NCI-H187 (cell line): ENCODE measurements at places on chromosomes 7 and 10.

DNA sequence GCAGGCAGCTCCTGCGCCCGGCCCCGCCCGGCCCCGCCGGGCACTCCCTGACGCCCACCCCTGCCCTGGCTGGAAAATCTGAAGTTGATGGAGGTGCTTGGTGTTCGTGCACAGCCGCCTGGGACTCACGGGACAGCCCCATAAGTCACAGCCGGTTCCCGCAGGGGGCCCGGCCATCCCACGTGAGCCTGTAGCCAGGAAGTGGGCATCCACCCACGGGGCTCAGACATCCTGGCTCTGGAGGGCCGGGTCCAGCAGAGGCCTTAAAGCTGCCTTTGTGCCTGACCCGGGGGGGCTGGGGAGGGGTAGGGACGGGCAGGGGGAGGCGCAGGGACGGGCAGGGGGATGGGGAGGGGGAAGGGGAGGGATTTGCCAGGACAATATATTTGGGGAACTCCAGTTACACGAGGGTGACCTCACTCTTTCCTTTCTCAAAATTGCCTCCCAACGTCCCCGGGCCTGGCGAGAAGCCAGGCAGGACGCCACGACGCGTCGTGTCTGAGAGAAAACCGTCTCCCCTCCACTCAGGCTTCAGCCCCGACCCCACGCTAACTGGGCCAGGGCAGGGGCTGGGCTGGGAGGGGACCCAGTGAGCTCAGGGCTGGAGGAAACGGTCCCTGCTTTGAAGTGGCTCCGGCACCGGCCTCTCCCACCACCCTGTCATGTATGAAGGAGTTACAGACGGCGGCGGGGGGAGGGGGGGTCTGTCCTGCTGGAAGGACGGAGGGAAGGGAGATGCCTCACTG, 82.1 kb upstream of the PDGFA start:
- DNase-seq = no peak

- DNase-seq = no peak
These were observed 2.1 kb downstream of the NOS3 start for GRCh38 chr7:150992833-150993302.

GRCh38 chr7:121101621-121102020, 113.1 kb downstream of the CPED1 start:
- DNase-seq = no peak

GRCh38 chr10:124704428-124705380, 39.5 kb downstream of the FAM53B start:
- no peak for DNase-seq

- DNase-seq = no peak
These were observed 16.8 kb downstream of the RASGEF1A start for GRCh38 chr10:43249962-43250614.

DNA sequence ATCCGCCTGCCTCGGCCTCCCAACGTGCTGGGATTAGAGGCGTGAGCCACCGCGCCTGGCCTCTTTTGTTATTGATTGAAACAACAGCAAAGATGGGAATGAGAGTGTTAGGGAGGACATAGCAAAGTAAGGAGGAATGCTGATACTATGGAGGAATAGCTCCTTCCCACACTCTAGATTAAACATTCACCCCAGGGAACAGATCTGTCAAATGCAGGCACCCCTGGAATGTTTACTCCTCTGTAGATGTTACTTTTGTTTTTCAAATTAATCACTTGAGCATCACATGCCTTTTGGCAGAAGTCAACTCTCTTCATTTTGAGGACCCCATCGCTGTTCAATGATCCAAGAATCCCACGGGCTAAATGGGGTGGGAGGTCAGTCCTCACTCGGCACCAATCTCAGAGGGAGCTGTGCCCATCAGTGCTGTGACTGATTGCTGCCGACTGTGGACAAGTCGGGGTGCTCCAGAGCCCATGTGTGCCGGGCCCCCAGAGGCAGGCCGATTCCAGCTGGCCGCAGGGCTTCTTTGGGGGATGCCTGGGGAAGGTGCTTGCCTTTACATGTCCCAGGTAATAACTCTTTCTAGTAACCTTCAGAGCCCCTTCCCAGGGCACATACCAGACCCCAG, 10.2 kb upstream of the COBL start:
- DNase-seq = no peak

- DNase-seq = no peak
These were observed 87.1 kb downstream of the NRP1 start for GRCh38 chr10:33247221-33247922.

DNA sequence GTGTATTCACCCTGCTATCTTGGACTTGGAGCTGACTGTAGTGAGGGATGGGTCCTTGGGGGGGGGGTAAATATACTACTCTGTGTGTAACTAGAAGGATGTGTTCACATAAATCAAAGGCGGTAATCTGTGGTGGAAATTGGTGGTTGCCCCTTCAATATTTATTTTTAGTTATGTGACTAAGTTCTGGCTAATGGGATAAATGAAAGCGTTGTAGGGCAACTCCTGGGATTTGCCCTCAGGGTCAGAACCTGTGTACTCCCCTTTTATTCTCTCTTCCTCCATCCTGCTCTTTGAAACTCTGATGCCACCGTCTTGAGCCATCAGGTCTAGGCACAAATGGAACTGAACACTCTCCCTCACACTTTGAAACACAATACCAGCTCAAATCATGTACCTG, 24.3 kb upstream of the ST7 start:
- no peak for DNase-seq

- no peak for DNase-seq
These were observed 122.8 kb downstream of the PRLHR start for GRCh38 chr10:118472415-118473304.

DNA sequence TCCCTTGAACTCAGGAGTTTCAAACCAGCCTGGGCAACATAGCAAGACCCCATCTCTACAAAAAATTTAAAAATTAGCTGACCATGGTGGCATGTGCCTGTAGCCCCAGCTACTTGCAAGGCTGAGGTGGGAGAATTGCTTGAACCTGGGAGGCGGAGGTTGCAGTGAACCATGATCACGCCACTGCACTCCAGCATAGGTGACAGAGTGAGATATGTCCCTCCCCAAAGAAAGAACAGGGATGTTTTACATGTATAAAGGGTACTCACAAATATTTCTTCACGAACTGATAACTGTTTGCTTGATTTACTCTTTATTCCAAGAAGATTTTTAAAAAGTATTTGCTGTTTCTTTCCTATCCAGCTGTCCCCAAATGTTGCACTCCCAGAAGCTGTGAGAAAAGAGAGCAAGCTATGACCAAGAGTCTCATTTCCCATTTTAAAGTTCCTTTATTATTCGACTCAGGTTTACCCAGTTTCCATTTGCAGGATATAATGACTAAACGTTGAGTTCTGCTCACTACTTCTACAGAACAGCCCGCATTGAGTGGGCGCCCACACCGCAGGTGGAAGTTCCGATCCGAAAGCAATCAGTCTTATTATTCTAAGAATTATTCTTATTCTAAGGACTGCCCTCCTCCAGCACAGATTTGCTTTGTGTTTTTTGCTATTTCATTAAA, 90.7 kb downstream of the APBB1IP start:
- DNase-seq = no peak

GRCh38 chr7:30201161-30201666, 66.4 kb downstream of the MTURN start:
- DNase-seq = no peak

GRCh38 chr7:42039921-42040320, 197.1 kb downstream of the GLI3 start:
- DNase-seq = no peak

DNA sequence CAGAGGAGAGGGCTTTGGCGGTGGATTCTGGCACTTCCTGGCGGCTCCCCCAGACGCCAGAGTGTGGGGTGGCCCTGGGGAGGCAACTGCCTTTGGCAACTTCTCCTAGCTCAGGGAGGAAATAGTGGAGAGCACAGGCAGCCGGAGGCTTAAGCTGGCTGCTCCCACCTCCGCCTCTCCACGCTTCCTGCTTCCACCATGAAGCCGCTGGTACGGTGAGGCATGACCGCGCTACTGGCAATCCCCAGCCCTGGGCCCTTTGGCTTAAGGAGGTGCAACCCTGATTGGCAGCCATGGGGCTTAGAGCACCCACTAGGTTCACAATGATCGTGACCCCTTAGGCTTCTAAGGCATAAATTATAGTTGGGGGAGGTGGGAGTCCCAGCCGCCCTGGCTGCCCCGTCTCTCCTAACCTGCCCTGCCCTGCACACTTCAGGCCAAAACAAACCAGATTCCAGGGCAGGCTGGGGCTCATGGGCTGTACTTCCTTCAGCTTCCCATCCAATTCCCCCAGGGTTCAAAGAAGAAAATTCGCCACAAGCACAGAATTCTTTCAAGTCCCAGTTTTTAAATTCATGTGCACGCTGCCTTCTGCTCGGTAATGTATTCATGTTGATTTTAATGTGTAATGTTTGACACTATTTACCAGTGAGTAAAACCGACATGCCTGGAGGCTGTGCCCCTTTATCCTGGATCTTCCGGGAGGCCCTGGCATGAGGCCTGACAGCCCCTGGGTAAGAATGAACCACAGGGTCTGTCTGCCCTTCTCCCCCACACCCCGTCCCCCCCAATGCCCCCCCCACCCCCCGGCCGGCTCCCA, 90.7 kb upstream of the LRRC4 start:
- no peak for DNase-seq

- no peak for DNase-seq
These were observed 13.8 kb upstream of the C10orf67 start for GRCh38 chr10:23358357-23358756.

- DNase-seq = no peak
These were observed 64.0 kb downstream of the CTBP2 start for GRCh38 chr10:125096371-125096770.

DNA sequence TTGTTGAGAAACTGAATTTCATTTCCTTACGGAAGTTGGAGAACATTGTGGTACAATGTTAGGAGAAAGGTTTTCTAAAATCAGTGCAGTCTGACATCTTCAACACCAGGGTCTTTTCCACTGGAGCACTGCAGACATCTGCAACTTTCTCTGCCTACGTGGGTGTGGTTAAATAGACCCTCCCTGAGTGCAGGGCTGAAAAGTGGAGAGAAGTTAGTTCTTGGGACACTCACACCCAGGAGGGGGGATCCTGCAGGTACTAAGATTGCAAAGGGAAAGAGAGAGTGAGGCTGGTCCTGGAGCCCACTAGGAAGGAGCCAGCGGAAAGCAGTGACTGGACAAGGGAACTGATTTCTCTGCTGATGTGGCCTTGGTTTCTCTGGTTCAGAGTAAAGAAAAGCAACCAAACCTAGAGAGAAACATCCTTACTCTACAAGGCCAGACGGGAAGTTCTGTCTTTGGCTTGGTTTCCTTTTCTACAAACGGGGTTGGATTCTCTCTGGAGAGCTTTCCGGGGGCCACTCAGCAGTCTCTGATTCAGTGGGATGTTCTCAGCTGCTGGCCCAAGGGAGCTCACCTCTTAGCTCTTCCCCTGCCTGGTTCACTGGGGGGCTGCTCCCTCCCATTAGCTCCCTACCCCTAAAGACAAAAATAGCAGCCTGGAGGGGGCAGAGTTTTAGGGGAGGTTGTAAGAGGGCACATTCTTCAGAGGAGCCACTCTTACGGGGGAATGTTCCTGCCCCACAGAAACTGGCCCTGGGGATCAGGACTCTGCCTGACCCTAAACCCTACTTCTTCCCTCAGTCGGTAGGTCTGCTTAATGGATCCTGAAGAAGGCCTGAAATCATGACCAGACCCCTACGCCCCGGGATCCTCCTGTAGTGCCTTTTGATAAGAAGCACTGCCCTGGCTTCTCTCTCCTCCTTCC, 2.7 kb downstream of the UPP1 start:
- no peak for DNase-seq

DNA sequence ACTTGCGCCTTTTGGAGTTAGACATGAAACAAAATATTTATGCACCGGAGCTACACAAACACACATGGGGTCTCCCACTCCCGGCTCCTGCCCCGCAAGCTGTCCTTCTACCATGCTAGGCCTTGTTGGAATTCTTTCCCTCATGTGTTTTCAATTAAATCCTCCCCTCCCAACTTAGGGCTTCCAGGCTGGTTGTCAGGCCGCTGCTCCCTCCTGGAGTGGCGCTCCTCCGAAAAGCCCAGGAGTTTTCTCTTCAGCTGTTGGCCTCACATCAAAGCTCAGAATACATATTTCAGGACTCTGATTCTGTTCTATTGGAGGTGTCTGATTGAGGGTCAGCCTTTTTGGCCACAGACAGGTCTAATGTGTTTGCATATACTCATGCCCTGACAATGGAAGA, 113.3 kb downstream of the FANK1 start:
- DNase-seq = no peak

- DNase-seq = no peak
These were observed 40.4 kb downstream of the CLEC2L start for GRCh38 chr7:139563856-139564255.

DNA sequence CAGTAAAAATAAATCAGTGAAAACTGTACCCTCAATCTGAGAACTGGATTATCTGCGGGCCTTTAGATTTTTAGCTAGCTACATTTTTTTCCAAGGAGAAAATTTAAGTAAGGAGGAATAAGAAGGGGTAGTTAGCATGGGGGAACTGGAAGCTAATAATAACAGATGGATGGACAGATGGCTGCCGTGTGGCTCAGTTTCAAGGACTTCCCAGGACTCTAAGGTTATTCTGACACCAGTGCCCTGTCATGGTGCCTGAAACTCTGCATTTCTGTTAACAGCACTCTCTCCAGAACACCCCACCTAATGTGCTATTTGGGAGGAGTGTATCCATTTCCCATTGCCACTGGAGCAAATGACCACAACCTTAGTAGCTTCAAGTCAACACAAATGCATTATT, 75.7 kb upstream of the PDE1C start:
- DNase-seq = no peak

DNA sequence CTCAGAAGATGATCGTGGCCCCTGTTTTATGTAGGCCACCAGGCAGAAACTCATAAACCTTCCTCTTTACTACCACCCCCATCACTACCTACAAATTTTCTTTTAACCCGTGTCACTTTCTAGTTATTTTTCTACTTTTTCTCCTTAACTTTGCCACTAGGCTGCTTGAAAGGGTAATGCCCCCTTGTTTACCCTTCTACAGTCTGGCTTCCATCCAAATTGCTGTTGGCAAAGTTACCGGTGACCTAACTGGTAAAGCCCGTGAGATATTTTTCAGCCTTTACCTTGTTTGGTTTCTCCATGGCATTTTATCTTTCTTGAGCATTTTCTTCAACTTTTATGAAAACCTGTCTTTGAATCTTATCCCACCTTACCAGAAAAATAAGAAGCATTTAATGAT, 153.0 kb downstream of the WNT2 start:
- no peak for DNase-seq

DNA sequence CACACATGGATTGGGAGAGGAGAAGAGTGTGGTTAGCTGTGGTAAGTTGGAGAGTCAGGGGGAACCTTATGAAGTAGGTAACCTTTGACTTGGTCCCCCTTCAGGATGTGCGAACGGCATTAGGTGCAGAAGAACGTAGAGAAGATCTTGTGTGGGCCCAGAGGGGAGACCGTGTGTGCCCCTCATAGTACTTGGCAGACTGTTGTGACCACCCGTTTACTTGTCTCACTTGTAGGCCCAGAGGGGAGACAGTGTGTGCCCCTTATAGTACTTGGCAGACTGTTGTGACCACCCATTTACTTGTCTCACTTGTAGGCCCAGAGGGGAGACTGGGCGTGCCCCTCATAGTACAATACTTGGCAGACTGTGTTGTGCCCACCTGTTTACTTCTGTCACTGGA, 2.6 kb downstream of the GTPBP4 start:
- no peak for DNase-seq
